ENCODE measurements at places on chromosomes 2 and 18.

GRCh38 chr2:219368690-219369191 is 19.0 kb downstream of the DNPEP start:
- DNase-seq = no peak

DNA sequence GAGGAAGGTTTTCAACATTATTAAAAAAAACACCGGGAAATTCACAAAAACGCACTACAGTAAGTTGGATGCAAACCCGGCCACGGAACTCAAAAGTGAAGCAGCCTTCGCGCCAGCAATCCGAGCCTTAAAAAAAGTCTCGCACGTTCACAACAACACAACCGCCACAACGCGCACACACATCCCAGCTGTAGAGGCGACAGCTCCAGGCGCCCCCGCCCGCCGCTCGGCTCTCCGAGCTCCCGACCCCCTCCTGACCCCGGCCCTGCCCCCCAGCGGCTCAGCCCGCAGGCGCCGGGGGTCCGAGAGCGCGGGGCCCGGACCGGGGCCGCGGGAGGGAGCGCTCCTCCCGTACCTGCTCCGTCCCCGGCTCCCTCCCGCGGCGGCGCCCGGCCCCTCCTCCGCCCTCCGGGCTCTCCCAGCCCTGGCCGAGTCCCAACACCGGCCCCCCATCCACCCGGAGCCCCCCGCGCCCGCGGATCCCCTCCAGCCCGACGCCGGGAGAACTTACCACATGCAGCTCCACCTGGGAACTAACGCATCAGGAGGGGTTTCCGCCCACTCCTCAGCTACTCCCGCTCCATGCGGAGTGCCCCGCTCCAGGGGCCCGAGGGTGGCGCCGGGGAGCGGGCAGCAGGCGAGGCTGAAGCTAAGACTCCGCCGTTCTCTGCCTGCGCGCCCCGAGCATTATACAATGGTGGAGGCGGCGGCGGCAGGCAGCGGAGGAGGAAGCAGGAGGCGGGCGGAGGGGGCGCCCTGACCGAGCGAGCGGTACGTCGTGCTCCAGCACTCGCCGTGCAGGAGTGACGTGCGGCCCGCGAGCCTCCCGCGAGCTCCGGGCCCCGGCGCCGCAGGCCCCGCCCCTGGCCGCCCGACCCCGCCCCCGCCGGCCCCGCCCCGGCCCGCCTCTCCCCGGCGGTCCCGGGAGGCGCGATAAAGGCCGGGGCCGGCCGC is at the start of gene SERTAD2:
TSS of gene SERTAD2 (minus strand) at position 805 of the 954 bp plus-strand sequence. CDS start 17,042 bp downstream, outside the sequence.
- peak; percentile 53 for DNase-seq

DNA sequence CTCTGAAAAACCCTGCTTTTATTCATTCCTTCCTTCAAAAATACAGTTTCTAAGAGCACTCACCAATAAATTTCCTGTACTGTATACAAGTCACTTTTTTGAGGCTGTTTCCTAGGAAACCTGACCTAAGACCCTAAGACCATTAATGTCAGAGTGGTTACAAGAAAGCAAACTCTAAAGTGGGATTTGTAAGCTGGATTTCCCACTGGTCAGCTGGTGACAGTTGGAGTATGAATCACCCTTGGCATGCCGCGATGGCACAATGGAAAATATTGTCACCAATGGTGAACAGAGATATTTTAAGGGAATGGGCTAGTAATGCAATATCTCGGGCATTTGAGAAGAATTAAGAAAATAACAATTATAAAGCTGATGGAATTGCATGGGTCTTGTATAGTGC is 101.9 kb downstream of the COL3A1 start:
- no peak for DNase-seq

- no peak for DNase-seq
Observed at GRCh38 chr18:60599995-60600394, 227.4 kb upstream of the MC4R start.

- DNase-seq = no peak
Observed at GRCh38 chr2:187615364-187615763, 61.1 kb upstream of the TFPI start.

GRCh38 chr18:23433360-23433759 is 19.7 kb upstream of the RIOK3 start:
- DNase-seq = no peak

GRCh38 chr2:206456078-206456754 is 12.9 kb downstream of the ADAM23 start:
- DNase-seq = no peak

DNA sequence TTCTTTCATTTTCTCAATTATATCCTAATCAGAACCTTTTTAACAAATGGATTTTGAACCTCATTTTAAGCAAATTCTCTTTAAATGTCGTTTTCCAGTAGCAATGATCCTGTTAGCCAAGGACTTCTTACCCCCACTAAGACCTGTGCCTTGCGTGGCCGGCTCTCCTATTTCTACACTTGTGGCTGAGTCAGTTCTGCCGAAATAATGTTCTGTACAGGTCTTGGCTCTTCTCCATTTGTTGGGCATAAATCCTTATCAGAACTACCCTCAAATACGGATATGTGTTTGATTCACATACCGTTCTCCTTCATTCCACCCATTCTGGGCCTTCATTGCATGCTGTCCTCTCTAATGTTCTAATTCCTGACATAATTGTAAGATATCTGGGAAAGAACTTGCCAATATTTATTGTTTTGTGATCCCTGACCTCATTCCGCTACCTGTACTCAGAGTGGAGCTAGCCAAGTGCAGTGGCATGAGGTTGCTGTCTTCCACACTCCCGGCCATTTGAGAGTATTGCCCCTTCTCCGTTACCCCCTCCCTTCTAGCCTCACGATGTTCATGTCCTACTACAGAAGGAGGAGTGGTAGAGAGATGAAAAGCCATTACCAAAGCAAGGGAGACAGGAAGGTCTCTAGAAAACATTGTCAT is 78.7 kb downstream of the MYOM1 start:
- DNase-seq = no peak

- DNase-seq = no peak
Observed at GRCh38 chr2:120398996-120399888, 53.3 kb downstream of the INHBB start.
